ENCODE measurements at places on chromosomes 1 and 21.

DNA sequence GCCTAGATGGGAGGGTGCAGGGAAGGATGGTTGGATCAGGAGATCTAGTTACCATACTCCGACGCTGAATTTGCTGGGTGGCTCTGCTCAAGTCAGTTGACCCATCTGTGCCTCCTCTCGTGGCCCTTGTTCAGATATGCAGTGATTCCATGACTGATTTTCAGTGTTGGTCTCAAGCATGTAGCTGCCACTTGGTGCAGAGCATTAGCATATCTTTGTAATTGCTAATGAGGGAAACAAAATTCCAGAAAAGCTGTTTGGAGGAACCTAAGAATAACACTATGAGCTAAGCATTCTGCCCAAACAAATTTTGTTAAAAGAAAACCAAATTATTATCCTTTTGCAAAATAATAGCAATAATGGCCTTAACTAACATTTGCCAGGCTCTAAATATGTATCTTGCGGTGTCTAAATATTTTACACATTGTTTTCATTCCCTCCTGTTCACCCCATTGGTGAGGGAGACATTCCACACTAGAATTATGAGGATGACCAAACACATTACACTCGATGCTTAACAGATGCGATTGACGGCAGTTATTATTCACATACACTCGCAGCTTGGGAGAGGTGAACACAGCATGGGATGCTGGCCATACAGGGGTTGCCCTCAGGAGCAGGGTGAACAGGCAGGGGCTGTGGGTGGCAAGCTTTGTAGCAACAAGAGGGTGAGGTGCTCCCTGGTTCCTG is 69.1 kb downstream of the KCNJ15 start:
- DNase-seq: no peak

DNA sequence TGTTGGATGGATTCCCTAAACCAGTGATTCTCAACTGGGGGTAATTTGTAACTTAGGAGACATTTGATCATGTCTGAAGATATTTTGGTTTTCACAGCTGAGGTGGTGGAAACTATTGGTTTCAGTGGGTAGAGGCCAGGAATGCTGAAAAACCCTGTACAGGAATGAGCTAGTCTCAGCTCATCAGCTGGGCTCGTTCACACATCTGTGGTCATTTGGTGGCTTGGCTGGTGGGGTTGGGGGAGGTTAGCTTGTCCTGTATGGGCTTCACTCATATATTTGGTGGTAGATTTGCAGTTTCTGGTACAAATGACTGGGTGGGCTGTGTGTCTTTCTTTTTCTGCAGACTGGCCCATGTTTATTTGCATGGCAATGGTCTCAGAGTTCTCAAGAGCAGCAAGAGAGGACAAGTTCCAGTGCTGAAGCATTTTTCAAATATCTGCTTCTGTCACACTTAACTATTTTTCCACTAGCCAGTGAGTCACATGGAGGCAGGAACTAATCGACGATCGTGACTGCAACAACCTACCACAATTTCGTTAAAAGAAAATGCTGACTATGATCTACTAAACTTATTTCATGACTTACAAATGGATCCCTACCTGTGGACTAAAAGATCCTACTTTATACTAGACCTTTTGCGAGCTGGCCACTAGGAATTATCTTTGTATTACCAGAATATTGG is 321.7 kb upstream of the PLXNA2 start:
- no peak for DNase-seq

- DNase-seq: no peak
These were observed 12.4 kb downstream of the PRPF38A start for GRCh38 chr1:52416811-52417210.

DNA sequence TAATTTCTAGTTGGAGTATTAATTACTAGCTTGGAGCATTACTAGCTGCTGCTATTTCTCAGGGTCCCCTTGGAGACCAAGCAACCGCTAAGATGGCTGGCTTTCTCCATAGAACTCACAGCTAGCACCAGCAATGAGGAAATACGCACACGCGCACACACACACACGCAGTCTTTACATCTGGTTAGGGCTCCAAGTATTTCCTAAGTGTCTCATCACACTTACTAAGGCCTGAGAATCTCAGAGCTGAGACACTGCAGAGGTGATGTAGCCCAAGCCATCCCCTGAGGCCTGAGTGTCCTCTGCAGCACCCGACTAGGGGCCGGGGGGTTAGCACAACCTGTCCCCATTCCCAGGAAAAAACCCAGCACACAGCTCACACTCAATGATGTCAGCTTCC is 42.5 kb downstream of the ITPKB start:
- DNase-seq: peak; percentile 45

- no peak for DNase-seq
These were observed 7.8 kb downstream of the CELSR2 start for GRCh38 chr1:109256971-109257681.
